ENCODE measurements at places on chromosomes 11 and 22. TPM values are rescaled to one million over a fixed set of nuclear protein-coding genes. Genes with fewer than 3 reads are reported as not detected.

DNA sequence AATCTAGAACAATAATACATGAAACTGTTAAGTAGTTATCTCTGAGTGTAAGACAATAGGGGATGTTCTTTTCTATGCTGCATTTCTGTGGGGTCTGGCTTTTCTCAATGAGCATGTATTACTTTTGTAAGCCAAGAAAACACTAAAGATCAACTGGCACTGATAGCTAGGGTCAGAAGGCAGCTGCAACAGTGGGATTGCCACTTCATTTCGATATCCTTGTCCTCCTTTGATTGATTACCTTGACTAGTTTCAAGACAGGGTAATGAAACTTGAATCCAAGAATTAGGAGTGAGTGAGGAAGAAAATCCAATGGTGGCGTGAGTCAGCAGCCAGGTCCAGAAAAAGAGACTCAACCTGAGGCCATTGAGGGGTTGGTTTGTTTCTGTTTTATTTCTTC, 46.5 kb downstream of the FEZ1 start:
- H3K27ac ChIP-seq: no peak overlapping the region
- H3K4me3 ChIP-seq: no peak overlapping the region

Gene ACTN3
- total RNA-seq: 0.17 TPM

DNA sequence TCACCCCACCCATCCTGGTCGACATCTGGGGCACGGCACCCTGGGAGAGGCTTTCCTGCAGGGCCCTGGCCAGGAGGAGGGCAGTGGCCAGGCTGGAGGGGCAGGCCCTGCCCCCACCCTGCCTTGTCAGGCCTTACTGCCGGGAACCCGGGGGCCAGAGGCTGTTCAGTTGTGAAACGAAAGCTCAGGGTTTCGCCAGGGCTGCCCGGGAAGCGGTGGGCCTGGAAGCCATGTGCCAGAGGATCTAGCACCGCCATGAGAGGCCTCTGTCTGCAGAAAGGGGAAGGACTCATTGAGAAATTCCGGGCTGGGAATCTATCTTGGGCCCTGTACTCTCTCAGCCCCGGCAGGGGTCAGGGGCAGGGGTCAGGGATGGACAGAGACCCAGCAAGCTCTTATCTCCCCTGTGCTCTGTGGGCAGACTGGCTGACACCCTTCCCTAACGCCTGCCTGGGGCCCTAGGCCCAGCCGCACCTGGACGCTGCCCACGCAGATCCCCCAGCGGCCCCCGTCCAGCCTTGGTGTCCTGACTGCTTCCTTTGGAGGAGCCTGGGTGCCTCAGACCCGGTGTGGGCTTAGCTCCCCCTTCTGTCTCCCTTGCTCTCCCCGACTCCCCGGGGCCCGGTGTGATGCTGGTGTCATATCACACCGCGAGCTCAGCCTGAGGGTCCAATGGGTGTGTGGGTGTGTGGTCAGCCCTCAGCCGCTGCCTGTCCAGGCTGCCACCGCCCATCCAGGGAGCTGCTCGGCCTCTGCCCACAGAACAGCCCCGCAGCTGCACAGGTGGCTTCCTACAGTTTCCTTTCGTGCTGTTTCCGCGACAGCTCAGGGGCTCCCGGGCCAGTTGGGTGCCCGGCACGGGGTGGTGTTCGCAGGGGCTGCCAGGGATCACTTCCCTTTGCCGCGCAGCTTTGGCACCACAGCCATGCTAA, 6.5 kb downstream of the PIM3 start:
- peaks cover 22% of the 10 kb centered on the region for H3K36me3 ChIP-seq
- H3K27ac ChIP-seq: no peak overlapping the region
- DNase-seq: peak; percentile 21
- peaks cover 52% of the 10 kb centered on the region for H3K4me1 ChIP-seq

DNA sequence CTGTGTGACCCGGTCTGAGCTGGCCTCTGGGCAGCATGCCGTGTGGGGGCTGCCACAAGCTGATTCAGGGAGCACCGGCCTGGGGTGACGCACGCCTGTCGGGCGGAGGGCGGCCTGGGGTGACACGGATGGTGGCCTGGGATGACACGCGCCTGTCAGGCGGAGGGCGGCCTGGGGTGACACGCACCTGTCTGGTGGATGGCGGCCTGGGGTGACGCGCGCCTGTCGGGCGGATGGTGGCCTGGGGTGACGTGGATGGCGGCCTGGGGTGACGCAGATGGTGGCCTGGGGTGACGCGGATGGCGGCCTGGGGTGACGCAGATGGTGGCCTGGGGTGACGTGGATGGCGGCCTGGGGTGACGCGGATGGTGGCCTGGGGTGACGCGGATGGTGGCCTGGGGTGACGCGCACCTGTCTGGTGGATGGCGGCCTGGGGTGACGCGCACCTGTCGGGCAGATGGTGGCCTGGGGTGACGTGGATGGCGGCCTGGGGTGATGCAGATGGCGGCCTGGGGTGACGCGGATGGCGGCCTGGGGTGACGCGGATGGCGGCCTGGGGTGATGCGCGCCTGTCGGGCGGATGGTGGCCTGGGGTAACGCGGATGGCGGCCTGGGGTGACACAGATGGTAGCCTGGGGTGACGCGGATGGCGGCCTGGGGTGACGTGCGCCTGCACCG, 21.5 kb downstream of the PTDSS2 start:
- no peaks in the 10 kb centered on the region for H3K4me1 ChIP-seq
- DNase-seq: no peak
- H3K27me3 ChIP-seq: no peaks in the 10 kb centered on the region

- no peaks in the 10 kb centered on the region for H3K4me1 ChIP-seq
- H3K4me3 ChIP-seq: no peak overlapping the region
- DNase-seq: no peak
- no peaks in the 10 kb centered on the region for H3K36me3 ChIP-seq
These were observed 78.8 kb downstream of the MYEOV start for GRCh38 chr11:69372589-69373250.

- H3K27me3 ChIP-seq: no peaks in the 10 kb centered on the region
- H3K27ac ChIP-seq: no peak overlapping the region
- no peak for DNase-seq
- H3K36me3 ChIP-seq: no peaks in the 10 kb centered on the region
- no peaks in the 10 kb centered on the region for H3K4me1 ChIP-seq
- no peak overlapping the region for H3K4me3 ChIP-seq
These were observed 163.3 kb downstream of the CEP164 start for GRCh38 chr11:117490911-117491310.

Gene FUT4
- total RNA-seq: 6.7 TPM

GRCh38 chr22:18031695-18032454, 7.5 kb upstream of the MICAL3 start:
- H3K4me1 ChIP-seq: no peaks in the 10 kb centered on the region
- no peaks in the 10 kb centered on the region for H3K27me3 ChIP-seq
- H3K36me3 ChIP-seq: no peaks in the 10 kb centered on the region
- H3K4me3 ChIP-seq: no peak overlapping the region
- no peak overlapping the region for H3K27ac ChIP-seq

DNA sequence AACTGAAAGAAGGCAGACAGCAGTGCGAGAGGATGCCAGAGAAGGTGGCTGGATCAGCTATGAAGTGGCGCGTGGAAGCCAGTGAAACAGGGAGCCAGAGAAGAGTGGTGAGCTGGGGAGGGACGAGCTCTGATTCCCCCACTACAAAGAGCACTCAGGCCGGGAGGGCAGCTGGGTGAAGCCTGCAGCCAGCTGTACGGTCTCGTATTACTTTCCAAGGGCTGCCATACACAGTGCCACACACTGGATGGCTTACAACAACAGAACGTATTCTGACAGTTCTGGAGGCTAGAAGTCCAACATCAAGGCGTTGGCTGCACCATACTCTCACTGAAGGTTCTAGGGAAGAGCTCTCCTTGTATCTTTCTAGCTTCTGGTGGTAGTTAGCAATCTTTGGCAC, 47.1 kb upstream of the WNT11 start:
- no peaks in the 10 kb centered on the region for H3K27me3 ChIP-seq
- H3K36me3 ChIP-seq: no peaks in the 10 kb centered on the region
- H3K27ac ChIP-seq: no peak overlapping the region

- H3K27me3 ChIP-seq: no peaks in the 10 kb centered on the region
- H3K4me1 ChIP-seq: no peaks in the 10 kb centered on the region
- no peak overlapping the region for H3K27ac ChIP-seq
- H3K4me3 ChIP-seq: no peak overlapping the region
These were observed 22.6 kb downstream of the ADAMTS15 start for GRCh38 chr11:130470832-130471706.

Gene SMTNL1
- not detected for total RNA-seq

- no peaks in the 10 kb centered on the region for H3K36me3 ChIP-seq
- peak; percentile 56 for DNase-seq
- H3K4me1 ChIP-seq: peaks cover 99% of the 10 kb centered on the region
- peak overlapping the region; percentile 48 for H3K27ac ChIP-seq
- H3K4me3 ChIP-seq: peak overlapping the region; percentile 57
- no peaks in the 10 kb centered on the region for H3K27me3 ChIP-seq
These were observed 22.1 kb upstream of the TMPRSS13 start for GRCh38 chr11:117950993-117951961.

DNA sequence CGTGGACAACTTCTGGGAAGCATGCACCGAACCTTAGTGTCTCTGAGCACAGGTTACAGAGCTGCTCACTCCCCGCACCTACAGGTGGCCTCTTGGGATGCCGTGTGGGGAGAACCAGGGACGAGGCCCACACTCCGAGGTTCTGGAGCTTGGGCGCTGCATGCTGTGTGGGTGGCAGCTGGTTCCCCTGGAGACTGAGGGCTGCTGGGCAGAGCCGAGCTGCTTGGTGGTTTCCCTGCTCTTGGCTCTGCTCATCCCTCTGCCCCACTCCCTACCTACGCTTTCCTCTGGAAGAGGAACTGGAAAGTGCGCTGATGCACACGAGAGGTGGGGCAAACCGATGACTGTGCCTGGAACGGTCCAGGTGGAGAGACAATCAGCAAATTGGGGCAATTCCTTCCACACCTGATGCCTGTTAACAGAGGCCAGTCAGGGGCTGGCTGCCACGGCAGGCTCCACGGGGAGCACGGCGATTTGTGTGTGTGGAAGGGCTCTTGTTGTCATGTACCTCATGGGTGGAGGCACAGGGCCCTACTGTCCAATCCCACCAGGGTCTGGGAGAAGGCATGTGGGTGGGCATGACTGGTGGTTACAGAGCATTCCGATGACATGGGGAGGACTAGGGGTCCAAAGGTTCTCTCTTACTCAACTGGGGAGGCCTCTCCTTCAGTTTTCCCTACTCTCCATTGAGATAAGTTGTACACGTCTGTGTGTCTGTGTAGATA, 60.9 kb downstream of the ST14 start:
- H3K36me3 ChIP-seq: no peaks in the 10 kb centered on the region
- no peaks in the 10 kb centered on the region for H3K4me1 ChIP-seq
- no peaks in the 10 kb centered on the region for H3K27me3 ChIP-seq
- H3K4me3 ChIP-seq: no peak overlapping the region

Gene GSTT2B
- total RNA-seq: not detected

Gene B4GALNT4
- 2.4 TPM for total RNA-seq

- H3K36me3 ChIP-seq: no peaks in the 10 kb centered on the region
- no peaks in the 10 kb centered on the region for H3K4me1 ChIP-seq
- H3K4me3 ChIP-seq: no peak overlapping the region
- no peak overlapping the region for H3K27ac ChIP-seq
- DNase-seq: no peak
- no peaks in the 10 kb centered on the region for H3K27me3 ChIP-seq
These were observed 311.0 kb downstream of the BUD13 start for GRCh38 chr11:116461789-116462188.

Gene TESMIN
- total RNA-seq: 5.7 TPM

- H3K4me3 ChIP-seq: no peak overlapping the region
- H3K27me3 ChIP-seq: no peaks in the 10 kb centered on the region
- no peak for DNase-seq
- no peaks in the 10 kb centered on the region for H3K4me1 ChIP-seq
- H3K36me3 ChIP-seq: no peaks in the 10 kb centered on the region
- H3K27ac ChIP-seq: no peak overlapping the region
These were observed 1243.9 kb downstream of the LRRC4C start for GRCh38 chr11:40215556-40215955.

Gene CDC42BPG
- 9.0 TPM for total RNA-seq

GRCh38 chr11:36620246-36620645, 22.2 kb upstream of the RAG2 start:
- H3K27me3 ChIP-seq: no peaks in the 10 kb centered on the region
- no peak for DNase-seq
- H3K4me1 ChIP-seq: no peaks in the 10 kb centered on the region
- no peak overlapping the region for H3K27ac ChIP-seq
- no peaks in the 10 kb centered on the region for H3K36me3 ChIP-seq

GRCh38 chr11:73095613-73096012, 46.5 kb downstream of the FCHSD2 start:
- no peaks in the 10 kb centered on the region for H3K36me3 ChIP-seq
- no peak for DNase-seq
- H3K4me3 ChIP-seq: no peak overlapping the region
- no peaks in the 10 kb centered on the region for H3K4me1 ChIP-seq
- H3K27me3 ChIP-seq: no peaks in the 10 kb centered on the region
- no peak overlapping the region for H3K27ac ChIP-seq

Gene MGAT3
- 0.73 TPM for total RNA-seq

GRCh38 chr22:50199829-50200460, 866 bp upstream of the SELENOO start:
- peaks cover 22% of the 10 kb centered on the region for H3K4me1 ChIP-seq
- H3K27me3 ChIP-seq: no peaks in the 10 kb centered on the region
- H3K27ac ChIP-seq: peak overlapping the region; percentile 78
- H3K4me3 ChIP-seq: no peak overlapping the region

GRCh38 chr11:35763765-35764164, 101.2 kb downstream of the TRIM44 start:
- H3K4me1 ChIP-seq: peaks cover 4% of the 10 kb centered on the region
- H3K27ac ChIP-seq: no peak overlapping the region
- H3K27me3 ChIP-seq: no peaks in the 10 kb centered on the region
- no peak overlapping the region for H3K4me3 ChIP-seq
- no peak for DNase-seq

DNA sequence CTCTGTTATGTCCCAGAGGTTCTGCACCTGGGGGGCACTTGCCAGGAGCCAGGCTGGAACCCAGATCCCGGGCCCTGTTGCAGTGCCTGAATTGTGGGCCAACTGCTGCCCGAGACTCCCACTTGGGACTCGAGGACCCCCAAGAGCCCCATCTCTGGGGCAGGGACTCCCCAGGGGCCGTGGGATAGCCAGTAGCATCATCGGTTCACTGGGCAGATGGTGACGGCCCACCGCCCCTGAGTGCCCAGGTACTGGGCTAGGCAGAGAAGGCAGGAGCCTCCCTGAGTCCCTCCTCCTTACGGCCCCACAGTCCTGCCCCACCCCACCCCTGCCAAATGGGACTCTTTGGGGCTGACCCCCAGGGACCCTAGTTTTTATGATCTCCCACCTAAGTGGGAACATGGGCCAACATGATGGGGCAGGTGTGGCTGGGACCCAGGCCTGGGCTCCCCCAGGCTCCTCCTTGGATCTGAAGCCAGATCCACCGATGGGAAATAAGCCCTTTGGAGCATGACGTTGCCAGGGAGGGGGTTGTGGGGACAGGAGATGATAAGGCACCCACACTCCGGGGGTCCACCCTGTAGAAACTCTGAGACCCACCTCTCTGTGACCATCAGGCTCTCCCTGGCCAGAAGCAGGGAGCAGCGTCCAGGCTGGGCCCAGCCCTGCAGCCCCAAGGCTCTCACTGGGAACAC, 94.5 kb upstream of the FGF3 start:
- no peak overlapping the region for H3K4me3 ChIP-seq
- no peaks in the 10 kb centered on the region for H3K27me3 ChIP-seq
- no peak for DNase-seq
- no peaks in the 10 kb centered on the region for H3K4me1 ChIP-seq

Gene RTN4RL2
- 0.17 TPM for total RNA-seq

Gene OR10A2
- not detected for total RNA-seq

- H3K4me1 ChIP-seq: no peaks in the 10 kb centered on the region
- no peak overlapping the region for H3K4me3 ChIP-seq
- DNase-seq: no peak
- H3K36me3 ChIP-seq: no peaks in the 10 kb centered on the region
- no peaks in the 10 kb centered on the region for H3K27me3 ChIP-seq
- no peak overlapping the region for H3K27ac ChIP-seq
These were observed 2.1 kb downstream of the OMP start for GRCh38 chr11:77104727-77105126.
